Epithelial cell of prostate (primary cell): ENCODE measurements at places on chromosomes 6 and 20.
A peak's percentile ranks its signal among the peaks of the same experiment; 100 is the strongest.

- DNase-seq: no peak
Measured at GRCh38 chr6:154238831-154239230, 117.8 kb downstream of the IPCEF1 start.

GRCh38 chr6:129686941-129687627 lies 22.9 kb downstream of the ARHGAP18 start:
- peak; percentile 55 for DNase-seq

- peak; percentile 20 for DNase-seq
Measured at GRCh38 chr6:34656378-34657036, 40.1 kb downstream of the ILRUN start.

DNA sequence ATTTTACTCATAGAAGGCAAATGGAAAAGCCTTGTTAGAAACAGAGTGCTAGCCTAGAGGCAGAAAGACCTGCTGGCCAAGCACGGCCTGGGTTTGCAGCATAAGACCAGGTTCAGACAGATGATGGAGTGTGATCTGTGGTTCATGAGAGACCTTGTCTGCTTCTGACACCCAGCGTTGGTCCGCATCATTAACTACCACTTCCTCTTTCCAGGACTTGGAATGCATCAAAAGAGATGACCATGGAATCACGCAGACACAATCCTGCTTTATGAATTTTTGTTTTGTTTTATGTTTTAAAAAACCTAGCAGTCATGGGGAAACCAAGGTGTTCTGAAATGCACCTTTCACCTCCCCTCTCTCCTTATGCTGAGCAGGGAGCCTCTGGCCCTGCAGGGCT lies 76.8 kb upstream of the SYNDIG1 start:
- no peak for DNase-seq
